ENCODE measurements at places on chromosomes 3 and 15.

DNA sequence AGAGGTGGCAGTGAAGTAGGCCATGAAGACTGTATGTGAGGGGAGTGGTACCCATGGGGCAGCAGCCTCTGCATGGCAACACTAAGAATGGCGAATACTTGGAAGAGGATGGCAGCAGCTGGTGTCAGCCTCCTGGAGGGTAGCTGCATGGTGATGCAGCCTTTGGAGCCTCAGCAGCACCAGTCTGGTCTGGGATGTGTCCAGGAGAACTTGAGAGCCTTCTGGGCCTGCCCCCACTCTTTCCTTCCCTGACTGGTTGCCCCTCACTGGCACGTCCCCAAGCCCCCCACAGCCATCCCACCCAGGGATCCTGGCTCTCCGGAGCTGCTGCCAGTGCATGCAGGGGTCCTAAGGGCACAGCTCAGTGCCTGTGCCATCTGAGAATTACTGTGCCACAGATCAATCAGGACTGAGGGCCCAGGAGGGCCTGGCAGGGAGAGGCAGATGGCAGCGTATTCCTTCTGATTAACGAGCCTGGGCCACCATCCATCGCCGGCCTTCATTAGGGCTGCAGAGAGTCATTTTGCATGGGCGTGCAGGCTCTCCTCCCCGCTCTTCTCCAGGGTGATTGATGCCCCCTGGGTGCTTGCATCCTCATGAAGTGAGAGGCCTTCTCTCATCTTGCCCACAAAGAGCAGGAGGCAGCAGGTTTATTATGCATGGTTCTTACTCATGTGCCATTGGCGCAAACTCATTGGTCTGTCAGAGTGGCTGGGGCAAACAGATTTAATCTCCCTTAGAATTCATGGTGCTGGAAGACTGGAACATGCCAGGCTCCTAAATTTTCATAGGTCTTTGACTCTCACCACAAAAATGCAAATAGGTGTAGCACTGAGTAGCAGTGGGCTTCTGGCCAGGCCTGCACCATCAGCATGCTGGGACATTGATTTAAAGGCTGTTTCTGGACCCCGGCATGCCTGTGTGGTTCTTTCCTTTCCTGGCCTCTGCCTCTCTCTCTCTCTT lies 116.8 kb downstream of the EPHB1 start:
- DNase-seq = no peak

GRCh38 chr3:66304293-66304692 lies 83.5 kb downstream of the SLC25A26 start:
- DNase-seq = no peak

DNA sequence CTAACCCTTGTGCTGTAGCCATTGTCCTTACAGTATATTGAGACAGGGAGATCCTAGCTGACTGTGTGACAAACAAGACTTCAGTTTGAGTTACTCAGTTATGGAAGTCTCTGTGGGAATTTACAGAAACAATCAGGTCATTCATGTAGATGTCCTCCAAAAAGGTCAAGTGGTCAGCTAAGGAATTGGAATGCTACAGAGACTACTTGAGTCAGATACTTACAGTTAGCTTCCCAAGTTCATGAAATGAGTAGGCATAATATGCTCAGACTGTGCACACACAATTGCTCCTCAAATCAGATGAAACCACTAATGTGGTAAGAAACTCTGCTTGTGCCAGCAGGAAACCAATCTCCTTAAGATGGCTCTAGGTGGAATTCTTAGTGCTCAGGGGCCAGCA lies 985.7 kb downstream of the NSUN3 start:
- DNase-seq = no peak

DNA sequence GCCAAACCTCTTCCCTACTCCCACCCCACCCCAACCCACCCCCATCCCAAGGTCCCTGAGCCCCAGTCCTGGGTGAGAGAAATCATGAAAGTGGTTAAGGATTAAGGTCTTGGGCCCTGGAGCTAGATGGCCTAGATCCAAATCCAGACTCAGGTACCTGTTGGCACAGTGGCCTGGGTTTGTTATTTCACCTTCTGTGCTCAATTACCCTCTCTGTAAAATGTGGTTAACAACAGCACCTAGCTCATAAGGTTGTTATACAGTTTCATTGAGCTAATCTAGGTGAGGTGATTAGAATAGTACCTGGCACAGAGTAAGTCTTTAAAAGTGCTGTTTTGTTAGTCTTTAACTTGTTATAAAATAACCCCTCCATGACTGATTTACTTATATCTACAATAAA lies 6.4 kb upstream of the SNUPN start:
- DNase-seq = no peak

DNA sequence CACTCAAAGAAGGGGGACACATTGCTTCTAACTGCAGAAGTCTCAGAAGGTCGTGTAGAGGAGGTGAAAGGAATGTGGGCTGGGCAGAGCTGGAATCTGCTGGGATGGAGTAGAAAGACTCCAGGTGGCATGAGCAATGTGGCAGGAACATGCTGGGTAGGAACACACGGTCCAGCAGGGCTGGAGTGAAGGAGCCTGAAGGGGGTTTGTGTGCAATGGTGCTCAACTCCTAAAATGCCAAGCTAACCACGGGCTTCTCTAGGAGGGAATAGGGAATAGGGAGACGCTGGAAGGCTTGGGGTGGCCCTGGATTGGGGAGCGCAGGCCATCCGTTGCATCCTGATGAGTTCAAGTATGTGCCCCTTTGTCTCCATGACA lies 253.8 kb downstream of the FAM43A start:
- no peak for DNase-seq

DNA sequence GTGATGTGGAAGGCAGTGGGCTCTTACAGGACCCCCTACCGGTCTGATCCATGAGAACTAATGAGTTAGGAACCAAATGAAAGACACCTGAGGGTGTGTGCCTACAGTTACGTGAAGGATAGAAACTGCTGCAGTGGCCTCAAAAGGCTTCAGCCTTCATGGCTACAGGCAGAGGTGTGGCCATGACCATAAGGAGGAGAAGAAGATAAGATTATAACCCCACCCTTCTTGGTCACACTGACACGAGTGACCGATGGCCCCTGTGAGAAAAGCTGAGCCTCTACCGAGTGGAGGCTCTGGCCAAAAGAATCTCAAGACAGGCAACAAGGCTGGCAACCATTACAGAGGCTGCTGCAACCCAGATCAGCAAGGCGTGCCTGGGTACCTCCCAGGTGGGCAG lies 6.3 kb downstream of the RFT1 start:
- DNase-seq = no peak

DNA sequence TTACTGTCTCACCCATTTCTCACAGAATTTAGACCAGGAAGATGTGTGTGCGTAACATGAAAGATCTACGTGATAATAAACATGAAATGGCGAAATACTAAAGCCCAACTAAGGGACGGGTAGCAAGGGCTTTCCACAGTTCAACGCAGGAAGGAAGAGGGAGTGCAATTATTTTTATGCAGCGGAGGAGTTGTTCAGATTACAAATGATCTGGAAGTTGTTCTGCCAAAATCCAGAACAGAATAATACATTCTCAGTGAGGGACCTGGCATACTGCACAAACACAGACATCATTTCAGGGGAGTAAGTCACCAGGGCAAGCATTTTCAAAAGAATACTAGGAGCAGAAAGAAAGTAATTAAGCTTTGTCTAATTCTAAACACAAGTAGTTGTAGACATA lies 133.6 kb upstream of the RAP2B start:
- DNase-seq = no peak

DNA sequence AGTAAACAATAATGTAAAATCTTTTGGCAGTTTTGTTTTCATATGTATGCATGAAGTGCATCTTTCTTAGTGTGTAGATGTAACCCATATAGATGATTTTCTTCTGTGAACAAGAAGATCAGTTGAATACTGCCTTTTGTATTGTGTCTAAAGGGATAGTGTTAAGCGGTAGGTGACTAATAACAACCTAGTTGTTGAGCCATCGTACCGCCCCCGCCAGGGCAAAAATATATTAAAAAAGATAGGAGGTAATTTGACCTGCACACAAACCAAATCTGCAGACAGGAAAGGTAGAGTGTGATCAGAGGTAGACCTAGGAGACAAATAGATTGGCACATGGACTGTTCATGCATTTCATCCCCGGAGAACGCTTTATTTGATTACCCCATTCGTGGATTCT lies 3.3 kb upstream of the GMNC start:
- DNase-seq = no peak

GRCh38 chr3:126269354-126269753 lies 87.9 kb downstream of the KLF15 start:
- DNase-seq = no peak
